ENCODE measurements at places on chromosomes 1 and 21.

- DNase-seq: no peak
Observed at GRCh38 chr21:30372139-30372770, at the start of gene KRTAP13-2. Gene KRTAP13-2 (minus strand): TSS chr21:30372271. CDS start chr21:30372213, 58 bp downstream.

GRCh38 chr1:41516168-41517061, 31.9 kb upstream of the EDN2 start:
- DNase-seq: peak; percentile 77

GRCh38 chr1:167984886-167985489, 48.1 kb upstream of the MPC2 start:
- no peak for DNase-seq

DNA sequence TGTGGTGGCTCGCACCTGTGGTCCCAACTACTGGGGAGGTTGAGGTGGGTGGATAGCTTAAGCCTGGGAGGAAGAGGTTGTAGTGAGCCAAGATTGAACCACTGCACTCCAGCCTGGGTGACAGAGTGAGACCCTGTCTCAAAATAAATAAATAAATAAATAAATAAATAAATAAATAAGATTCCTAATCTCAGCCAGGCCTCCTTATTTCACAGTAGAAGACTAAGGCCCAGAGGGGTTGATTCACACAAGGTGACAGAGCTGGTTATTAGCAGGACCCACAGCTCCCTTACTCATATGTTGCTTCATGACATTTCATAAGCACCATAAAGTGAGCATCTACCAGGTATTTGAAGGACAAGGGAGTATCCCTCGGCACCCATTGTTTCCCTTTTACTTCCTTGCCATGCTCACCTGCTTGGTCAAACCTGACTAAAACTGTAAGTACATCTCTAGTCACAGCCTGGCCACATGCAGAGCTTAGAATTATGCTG, 32.7 kb downstream of the ALG14 start:
- no peak for DNase-seq

- no peak for DNase-seq
Observed at GRCh38 chr1:77063118-77063517, 156.1 kb downstream of the PIGK start.

Measured in NCI-H1092 (cell line).